NCI-H1436 treated with DMSO at 0.1 percent for 48 hours (cell line): ENCODE measurements at places on chromosomes 4 and X.
A peak's percentile ranks its signal among the peaks of the same experiment; 100 is the strongest.

DNA sequence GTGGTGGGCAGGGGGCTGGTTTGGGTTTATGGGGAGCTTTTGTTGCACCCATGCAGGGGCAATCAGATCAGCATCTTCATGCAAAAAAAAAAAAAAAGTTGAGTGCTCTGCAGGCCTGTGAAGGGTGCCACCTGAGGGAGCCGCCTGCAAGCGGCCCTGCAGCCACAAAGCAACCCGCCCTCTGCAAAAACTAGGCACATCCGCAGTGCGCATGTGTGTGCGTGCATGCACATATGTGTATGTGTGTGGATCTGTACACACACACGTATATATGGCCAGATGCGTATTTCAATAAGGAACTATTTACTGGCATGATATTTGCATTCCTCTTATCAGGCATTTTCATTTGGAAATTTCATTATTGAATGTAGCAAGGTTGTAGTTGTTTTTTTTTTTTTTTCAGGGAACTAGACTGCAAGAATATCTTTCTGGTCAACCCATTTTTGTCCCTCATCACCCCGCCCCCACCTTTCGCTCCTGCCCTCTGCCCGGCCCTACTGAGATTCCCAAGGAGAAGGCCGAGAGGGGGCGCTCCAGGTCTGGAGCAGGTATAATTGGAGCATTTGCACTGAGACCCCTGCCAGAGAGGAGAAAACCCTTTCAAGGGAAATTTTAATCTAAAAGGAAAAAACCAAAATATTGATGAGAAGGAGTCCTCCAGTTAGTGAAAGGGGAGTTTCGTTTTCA lies 18.1 kb downstream of the CCNQ start:
- DNase-seq = no peak

DNA sequence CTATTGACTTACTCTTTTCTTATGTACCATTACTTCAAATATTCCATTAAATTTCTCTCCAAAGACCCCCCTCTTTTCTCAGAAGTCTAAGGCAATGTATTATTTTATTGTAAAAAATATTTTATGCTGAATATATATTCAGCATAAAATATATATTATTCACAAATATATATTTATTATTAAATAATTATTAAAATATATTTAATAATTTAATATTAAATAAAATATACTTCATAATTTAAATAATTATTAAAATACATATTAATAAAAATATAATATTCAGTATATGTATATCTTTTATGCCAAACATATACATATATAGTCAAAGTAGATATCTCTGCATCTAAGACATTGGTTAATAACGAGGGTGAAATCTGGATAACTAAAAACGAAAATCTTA lies 418.4 kb downstream of the GASK1B start:
- DNase-seq = no peak

DNA sequence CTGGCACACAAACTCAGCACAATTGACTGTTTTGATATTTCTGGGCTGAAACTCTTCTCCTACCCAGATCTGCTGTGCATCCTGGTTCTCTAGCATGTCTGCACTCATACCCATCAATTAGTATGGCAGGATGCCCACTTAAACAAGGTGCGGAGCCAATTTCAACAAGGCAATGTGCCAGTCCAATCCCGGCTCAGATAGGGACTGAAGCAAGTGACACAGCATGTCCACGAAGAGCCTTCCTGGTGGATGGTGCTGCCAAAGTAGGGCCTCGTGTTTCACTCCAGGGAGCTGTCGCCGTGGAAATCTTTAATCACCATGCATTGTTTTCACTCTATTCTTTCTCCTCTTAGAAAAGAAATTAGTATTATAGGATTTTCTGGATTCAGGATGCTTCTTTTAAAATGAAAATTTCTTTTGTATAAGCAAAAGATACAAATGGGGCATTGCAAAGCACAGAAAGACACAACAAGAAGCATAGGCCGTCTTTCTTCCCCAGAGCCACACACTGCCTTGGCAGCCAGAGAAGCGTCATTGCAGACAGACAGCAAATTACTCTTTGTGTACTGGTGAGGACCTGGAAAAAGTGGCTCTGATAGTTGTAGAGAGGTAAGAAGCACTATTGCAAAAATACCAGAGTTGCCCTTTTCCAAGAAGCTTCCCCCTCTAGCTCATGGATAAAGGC lies 40.6 kb upstream of the LSM6 start:
- peak; percentile 3 for DNase-seq

GRCh38 chr4:76548704-76549103 lies 113.7 kb downstream of the SHROOM3 start:
- no peak for DNase-seq

DNA sequence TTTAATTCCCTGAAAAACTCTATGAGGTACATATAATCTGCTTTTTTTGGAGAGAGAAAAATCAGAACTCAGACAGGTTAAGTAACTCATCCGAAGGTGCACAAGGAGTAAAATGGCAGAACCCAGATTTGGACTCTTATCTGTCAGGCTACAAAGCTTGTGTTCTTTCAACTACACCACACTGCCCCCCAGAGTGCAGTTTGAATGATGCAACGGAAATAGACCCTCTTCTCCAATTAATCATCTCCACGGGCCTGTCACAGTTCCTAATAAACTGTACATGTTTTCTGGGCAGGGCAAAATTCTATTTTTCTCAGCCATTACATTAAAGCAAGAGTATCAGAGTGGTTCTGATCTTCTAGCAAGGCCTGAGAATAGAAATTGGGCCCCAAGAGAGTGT lies 35.3 kb upstream of the DCX start:
- DNase-seq = peak; percentile 47

DNA sequence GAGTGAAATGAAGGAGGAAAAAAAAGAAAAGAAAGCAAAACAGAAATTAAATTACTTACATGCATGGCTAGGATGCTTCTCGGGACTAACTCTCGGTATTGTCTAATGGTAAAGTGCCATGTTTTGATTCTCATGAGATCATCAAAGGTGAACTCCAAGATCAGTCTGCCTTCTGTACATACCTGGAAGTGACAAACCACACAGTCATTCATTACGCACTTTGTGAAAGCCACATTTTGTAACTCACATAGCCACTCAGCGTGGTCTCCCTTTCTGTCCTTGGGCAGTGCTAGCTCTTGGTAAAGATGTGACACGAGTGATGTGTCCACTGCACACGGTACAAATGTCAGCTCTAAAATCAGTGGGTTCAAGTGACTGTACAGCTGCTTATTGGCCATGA lies 309.8 kb downstream of the LDB2 start:
- DNase-seq = no peak

DNA sequence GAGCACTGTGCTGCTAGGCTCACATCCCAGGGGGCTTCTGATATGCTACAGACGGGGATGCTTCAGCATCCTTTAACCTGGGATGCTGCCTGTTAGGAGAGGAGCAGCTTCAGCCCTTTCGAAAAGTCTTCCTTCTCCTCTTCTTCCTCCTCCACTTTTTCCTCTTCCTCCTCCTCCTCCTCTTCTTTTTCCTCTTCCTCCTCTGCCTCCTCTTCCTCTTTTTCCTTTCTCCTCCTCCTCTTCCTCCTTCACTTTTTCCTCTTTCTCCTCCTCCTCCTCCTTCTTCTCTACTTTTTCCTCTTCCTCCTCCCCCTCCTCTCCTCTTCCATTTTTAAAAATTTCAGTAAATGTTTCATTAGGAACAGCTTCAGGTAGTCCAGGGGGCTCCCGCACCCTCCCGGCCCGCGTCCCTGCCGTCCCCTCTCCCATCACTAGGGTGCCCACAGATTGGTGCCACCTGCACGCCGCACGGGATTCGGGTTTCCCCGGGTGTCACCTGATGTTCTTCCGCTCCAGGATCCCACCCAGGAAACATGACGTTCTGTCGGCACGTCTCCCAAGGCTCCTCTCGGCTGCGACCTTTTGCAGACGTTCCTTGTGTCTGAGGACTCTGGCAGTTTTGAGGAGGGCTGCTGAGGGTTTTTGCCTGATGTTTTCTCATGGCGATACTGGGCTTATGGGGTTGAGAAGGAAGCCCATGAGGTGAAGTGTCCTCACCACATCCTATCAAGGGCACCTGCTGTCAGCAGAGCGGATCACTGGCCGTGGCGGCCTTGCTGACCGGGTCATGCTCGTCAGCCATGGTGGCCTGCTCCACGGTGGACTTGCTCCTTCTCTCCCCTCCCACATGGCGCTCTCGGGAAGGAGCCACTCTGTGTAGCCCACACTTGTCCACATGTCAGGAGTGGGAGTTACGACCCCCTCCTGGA lies 83.4 kb upstream of the AFAP1 start:
- no peak for DNase-seq

DNA sequence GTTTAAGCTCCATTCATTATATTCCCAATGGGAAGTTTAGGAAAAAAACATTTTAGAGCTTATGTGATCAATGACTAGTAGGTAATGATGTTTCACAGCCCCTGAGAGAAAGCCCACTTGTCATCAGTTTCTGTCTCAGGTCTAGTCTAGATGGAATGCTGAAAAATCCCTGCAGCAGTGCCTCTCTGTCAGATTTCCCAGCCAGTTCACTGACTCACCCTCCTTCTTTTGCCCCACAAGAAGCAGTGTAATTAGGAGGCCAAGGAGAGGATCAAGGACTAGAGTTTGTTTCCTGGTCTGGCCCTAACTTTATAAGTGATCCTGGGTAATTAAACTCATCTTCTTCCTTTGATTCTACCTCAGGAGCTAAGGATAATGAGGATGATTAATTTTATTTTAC lies 118.7 kb upstream of the ANXA3 start:
- DNase-seq = no peak

GRCh38 chr4:88819818-88820697 lies 122.4 kb upstream of the NAP1L5 start:
- no peak for DNase-seq

DNA sequence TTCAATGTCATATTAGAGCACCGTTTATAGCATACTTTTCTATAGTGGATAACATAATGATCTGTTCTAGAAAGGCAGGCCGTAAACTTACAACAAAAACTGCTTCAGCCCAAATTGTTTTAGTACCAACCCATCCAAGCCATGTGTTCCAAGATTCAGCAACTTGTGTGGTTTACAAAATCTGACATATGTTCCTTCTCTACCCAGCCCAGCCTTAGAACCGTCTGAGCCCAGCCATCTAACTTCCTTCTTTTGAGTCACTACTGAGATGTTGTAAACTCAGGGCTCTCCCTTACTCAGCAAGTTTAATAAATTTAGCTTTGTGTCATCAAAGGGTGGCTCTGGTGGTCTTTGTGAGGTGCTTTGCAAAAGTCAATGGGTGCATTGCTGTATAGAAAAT lies 32.4 kb upstream of the REPS2 start:
- no peak for DNase-seq

DNA sequence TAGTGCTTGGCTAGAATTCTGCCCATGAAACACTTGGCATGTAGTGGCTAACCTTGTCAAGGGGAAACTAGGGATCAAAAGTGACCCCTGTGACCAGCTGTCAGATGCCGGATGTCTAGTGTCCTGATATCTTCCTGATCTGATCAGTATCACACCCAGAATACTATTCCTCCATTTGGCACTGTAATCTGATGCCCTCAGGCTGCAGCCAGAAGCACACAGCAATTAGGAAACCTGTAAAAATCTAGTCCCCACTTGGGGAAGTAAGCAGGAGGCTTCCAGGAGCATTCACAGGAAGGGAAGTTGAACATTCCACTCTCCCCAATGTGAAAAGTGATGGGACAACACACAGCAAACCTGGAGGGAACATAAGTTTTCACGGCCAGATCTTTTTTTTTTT lies 125.1 kb downstream of the HS6ST2 start:
- no peak for DNase-seq

DNA sequence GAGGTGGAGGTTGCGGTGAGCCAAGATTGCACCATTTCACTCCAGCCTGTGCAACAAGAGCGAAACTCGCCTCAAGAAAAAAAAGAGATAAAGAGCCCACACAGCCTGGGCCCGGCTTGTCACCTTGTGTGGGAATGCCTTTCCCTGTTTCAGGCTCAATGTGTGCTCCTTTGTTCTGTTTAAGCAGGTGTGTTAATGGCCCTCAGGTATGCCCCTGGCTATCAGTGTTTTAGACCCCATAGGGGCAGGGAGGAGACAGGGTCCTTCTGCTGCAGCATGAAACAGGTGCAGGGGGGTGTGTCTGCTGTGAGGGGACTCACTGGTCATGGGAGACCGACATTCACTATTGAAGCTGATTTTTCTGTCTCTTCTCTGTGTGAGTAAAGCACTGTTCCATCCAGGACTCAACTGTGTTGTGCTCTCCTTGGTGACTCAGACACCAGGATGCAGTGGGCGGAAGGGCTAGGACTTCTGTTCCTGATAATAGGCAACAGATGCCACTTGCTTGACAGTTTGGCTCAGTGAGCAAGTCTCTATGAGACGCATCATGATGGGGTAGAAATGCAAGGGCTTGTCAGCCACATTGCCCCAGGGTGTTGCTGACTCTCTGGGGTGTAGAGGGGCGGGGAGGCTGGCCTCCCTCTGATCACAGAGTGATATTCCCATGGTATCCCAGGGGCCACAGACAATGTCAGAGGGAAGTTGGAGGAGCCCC lies 15.6 kb upstream of the LAP3 start:
- no peak for DNase-seq

- no peak for DNase-seq
Measured at GRCh38 chrX:127571834-127572233, 480.4 kb downstream of the ACTRT1 start.

DNA sequence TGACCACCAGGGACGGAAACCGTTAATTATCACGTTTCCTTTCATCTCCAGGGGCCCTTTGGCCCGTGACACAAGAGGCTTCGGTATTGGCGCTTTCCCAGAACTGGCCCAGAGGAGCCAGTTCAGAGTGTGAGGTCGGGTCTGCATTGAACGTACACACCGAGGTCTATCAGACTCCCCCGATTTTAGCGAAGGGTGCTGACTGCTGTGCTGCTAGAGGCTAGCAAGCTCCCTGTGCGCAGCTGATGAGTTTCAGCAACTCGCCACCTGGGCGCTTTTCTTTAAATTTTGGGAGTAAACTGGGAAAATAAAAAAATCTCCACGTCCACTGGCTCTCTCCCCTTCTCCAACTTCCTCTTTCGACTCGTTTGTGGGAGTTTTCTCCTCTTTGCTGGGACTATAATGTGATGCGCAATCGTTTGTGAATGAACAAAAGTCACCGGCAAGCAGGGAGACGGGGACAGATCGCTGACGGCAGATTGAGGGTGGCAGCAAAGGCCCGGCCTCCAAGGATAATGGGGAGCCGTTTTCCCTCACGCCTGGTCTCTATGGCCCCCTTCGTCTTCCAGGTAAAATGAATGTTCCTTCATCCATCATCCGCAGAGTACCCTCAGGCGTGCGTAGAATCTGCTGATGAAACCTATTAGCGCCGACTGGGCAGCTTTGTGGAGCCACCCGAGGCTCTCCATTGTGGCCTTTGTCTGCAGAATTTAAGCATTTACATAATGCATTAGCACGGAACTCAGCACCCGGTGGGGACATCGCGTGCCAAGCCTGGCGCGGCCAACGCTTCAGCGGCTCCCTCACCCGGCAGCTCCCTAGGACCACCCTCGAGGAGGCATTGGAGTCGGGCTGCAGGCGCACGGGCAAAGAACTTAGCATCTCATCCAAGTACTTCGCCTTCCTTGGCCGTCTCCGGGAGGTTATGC lies 1.6 kb upstream of the LRAT start:
- DNase-seq = no peak
